Transverse colon (tissue), 4 donors: ENCODE measurements at places on chromosomes 5 and 9.

- H3K27me3 ChIP-seq: no peaks in the 10 kb centered on the region
- no peaks in the 10 kb centered on the region for H3K36me3 ChIP-seq
- no peak overlapping the region for H3K4me3 ChIP-seq
- DNase-seq: no peak
Measured at GRCh38 chr9:130092910-130093309, 39.2 kb downstream of the GPR107 start.

GRCh38 chr5:179766021-179766725, 27.6 kb upstream of the LTC4S start:
- no peak for DNase-seq
- no peaks in the 10 kb centered on the region for H3K27me3 ChIP-seq
- H3K4me3 ChIP-seq: no peak overlapping the region
- H3K27ac ChIP-seq: peak overlapping the region; percentile 18
- peaks cover 31% of the 10 kb centered on the region for H3K36me3 ChIP-seq

DNA sequence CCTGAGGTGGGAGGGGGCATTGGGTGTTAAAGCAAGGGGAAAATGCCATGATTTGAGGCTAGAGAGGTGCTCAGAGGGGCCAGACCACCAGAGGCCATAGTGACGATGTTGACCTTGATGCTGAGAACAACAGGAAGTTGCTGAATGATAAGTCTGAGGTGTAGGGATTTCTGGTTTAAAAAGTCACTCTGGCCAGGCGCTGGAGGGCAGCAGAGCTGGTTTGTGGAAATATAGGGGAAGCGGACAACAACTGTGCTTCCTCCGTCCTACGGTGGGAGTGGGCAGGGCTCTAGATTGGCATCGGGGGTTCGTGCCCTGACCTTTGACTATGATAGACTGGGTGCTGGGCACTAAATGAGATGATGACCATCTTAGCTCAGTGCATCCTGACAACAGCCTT, 44.7 kb downstream of the STOM start:
- DNase-seq: no peak
- no peaks in the 10 kb centered on the region for H3K27me3 ChIP-seq
- H3K4me3 ChIP-seq: no peak overlapping the region
- H3K4me1 ChIP-seq: peaks cover 12% of the 10 kb centered on the region
- H3K36me3 ChIP-seq: peaks cover 9% of the 10 kb centered on the region

DNA sequence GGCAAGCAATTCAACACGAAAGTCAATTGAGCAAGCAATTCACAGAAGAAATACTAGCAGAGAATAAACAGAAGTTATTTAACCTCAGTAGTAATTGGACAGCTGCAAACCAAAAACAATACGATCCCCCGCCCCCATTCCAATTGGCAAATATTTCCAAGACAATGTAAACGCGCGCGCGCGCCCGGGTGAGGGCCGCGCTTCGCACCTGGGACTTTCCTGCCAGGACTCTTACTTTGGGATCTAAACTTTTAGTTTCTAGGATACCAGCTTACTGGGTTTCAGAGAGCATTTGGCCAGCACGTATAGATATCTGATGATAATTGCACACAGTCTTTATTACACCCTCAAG, 8.6 kb downstream of the RUFY1 start:
- H3K27me3 ChIP-seq: no peaks in the 10 kb centered on the region
- peaks cover 20% of the 10 kb centered on the region for H3K4me1 ChIP-seq
- peak overlapping the region; percentile 89 for H3K27ac ChIP-seq

DNA sequence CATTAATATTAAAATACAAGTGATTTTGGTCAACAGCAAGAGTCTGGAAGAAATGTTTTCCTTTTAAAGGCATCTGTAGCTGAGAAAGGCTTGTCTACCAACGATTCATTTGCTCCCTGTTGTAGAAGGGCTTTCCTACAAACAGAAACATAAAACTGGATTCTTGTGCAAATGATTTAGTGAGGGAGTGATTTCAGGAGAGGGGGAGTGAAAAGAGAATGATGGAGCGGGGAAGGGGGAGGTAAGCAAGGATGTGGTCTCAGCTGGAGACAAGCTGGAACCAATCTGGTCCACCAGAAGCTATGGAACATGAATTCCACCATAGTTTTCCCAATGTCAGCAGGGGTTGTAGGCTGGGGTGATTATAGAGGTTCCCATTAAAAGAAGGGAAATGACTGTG, 196.3 kb downstream of the FBXO4 start:
- no peak for DNase-seq
- no peaks in the 10 kb centered on the region for H3K27me3 ChIP-seq
- H3K27ac ChIP-seq: no peak overlapping the region
- H3K36me3 ChIP-seq: no peaks in the 10 kb centered on the region
- no peaks in the 10 kb centered on the region for H3K4me1 ChIP-seq

DNA sequence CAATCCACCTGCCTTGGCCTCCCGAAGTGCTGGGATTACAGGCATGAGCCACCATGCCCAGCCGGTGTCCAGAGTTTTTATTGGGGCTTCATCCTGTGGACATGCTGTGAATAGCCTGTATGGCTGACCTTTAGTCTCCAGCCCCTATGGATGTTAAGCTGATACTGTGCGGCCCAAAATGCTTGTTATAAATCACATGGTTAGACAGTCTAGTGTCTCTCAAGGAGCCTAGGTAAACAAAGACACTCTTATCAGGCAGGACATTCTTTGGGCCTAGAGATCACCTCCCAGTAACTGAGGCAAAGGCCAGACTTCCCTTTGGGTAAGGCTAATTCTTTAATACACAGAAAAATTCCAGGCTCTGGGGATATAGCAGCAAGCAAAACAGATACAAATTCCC, 22.0 kb upstream of the SLC46A2 start:
- H3K27ac ChIP-seq: no peak overlapping the region
- no peak for DNase-seq
- peaks cover 11% of the 10 kb centered on the region for H3K4me1 ChIP-seq
- no peak overlapping the region for H3K4me3 ChIP-seq
- H3K27me3 ChIP-seq: no peaks in the 10 kb centered on the region

DNA sequence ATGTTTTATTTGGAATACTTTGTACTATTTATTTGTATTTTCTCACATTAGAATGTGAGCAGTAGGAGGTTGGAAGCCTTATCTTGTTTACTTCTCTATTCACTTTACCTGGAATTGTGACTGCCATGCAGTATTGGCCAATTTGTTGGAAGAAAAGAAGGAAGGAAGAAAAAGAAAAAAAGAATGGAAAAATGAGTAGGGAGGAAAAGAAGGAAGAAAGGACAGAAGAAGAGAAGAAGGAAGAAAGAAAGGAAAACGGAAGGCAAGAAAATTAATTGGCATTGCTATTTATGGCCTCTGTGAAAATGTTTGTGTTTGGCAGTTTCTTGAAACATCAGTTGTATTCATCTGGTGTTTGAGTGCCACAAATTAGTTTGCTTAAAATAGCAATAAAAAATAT, 575.2 kb upstream of the ZNF608 start:
- H3K27me3 ChIP-seq: no peaks in the 10 kb centered on the region
- H3K27ac ChIP-seq: no peak overlapping the region
- no peak for DNase-seq
- H3K4me1 ChIP-seq: no peaks in the 10 kb centered on the region
- no peaks in the 10 kb centered on the region for H3K36me3 ChIP-seq

DNA sequence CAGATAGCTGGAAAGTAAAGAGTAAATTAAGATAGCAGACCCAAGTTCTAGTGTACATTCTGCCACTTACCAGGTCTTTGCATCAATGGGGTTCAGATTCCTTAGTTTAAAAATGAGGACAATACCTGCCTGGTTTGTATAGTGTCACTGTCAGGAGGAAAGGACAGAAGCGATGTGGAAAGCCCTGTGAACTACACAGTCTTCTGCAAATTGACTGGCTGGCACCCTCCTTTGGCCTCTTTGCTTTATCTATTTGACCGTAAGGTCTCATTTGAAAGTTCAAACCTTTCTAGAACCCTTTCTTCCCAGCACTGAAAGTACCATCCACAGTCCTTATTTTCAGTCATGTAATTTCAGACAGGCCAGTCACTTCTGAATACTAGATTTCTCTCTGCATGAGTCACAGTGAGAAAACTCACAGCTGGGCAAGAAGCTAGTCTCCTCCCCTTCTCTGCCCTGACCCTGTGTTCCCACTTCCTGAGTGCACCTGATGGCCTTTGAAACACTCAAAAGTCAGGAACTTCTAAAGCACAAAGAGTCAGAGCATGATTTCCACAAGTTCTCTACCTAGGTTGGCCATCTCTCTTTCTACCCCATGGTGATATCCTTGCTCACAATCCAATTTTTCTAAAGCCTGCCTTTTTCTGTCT, 91.3 kb upstream of the RASEF start:
- no peaks in the 10 kb centered on the region for H3K4me1 ChIP-seq
- no peak overlapping the region for H3K27ac ChIP-seq
- no peaks in the 10 kb centered on the region for H3K27me3 ChIP-seq
- no peak for DNase-seq

DNA sequence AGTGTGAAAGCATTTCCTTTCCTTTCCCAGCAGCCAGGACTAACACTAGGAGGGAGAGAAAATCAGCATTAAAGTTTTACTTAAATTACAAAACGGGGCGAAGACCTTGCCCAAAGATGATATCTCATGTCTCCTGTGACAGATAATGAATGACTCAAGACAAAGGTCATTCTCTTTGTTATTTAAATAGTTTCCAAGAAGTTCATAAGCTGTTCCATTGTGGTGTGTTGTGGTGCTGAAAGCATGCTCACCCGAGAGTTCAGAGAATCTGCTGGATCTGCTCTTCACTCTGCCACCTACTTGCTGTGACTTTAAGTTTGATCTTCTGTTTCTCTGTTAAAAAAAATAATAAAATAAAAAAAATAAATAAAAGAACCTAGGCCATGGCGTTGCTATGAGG, 265.9 kb upstream of the NR4A3 start:
- no peak for DNase-seq
- no peaks in the 10 kb centered on the region for H3K27me3 ChIP-seq
- H3K4me3 ChIP-seq: no peak overlapping the region

DNA sequence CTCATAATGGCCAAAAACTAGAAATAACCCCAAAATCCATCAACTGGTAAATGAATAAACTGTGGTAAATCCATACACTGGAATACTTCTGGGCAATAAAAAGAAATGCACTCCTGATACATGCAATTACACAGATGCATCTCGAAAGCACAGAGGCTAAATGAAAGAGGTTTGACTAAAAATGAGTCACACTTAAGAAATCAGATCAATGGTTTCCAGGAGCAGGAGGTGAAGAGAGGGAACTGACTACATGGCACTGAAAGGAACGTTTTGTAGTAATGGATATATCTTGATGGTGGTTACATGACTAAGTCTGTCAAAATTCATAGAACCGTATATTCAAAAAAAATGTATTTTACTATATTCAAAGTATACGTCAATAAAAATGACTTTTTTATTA, 42.4 kb downstream of the STRBP start:
- H3K36me3 ChIP-seq: no peaks in the 10 kb centered on the region
- DNase-seq: no peak
- H3K4me1 ChIP-seq: no peaks in the 10 kb centered on the region
- H3K27ac ChIP-seq: no peak overlapping the region
- H3K27me3 ChIP-seq: no peaks in the 10 kb centered on the region
- H3K4me3 ChIP-seq: no peak overlapping the region

GRCh38 chr5:107544476-107544875, 126.3 kb downstream of the EFNA5 start:
- no peak overlapping the region for H3K4me3 ChIP-seq
- no peaks in the 10 kb centered on the region for H3K36me3 ChIP-seq
- H3K4me1 ChIP-seq: peaks cover 11% of the 10 kb centered on the region

- no peaks in the 10 kb centered on the region for H3K36me3 ChIP-seq
- peak overlapping the region; percentile 54 for H3K27ac ChIP-seq
- H3K4me1 ChIP-seq: peaks cover 9% of the 10 kb centered on the region
- no peak for DNase-seq
- no peaks in the 10 kb centered on the region for H3K27me3 ChIP-seq
Measured at GRCh38 chr5:176646049-176646706, 1.1 kb upstream of the TSPAN17 start.

GRCh38 chr5:109335114-109335513, 74.7 kb downstream of the PJA2 start:
- no peak for DNase-seq
- no peaks in the 10 kb centered on the region for H3K27me3 ChIP-seq
- no peaks in the 10 kb centered on the region for H3K36me3 ChIP-seq
- peaks cover 2% of the 10 kb centered on the region for H3K4me1 ChIP-seq
- no peak overlapping the region for H3K27ac ChIP-seq

GRCh38 chr5:128579639-128580038, 41.6 kb upstream of the FBN2 start:
- H3K27ac ChIP-seq: no peak overlapping the region

DNA sequence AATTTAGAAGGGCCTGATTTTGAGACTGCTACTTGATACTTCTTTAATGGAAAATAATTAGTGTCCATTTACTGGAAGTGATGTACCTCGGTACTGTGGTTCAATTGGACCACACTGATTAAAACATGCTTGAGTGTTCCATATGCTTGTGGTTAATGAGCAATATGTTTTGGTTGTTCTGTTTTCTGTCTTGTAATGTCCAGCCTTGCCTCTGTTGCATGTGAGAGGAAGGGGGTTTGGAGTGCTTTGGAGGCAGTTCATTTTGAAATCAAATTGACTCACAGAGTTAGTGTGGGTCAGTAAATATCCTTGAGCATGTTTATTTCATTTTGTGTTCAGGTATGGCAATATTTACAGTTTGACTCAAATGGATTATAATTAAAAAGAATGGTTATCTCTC, 334.4 kb downstream of the ARHGEF28 start:
- H3K27ac ChIP-seq: no peak overlapping the region
- no peaks in the 10 kb centered on the region for H3K36me3 ChIP-seq
- no peaks in the 10 kb centered on the region for H3K27me3 ChIP-seq
- no peak for DNase-seq
- no peaks in the 10 kb centered on the region for H3K4me1 ChIP-seq
- no peak overlapping the region for H3K4me3 ChIP-seq

DNA sequence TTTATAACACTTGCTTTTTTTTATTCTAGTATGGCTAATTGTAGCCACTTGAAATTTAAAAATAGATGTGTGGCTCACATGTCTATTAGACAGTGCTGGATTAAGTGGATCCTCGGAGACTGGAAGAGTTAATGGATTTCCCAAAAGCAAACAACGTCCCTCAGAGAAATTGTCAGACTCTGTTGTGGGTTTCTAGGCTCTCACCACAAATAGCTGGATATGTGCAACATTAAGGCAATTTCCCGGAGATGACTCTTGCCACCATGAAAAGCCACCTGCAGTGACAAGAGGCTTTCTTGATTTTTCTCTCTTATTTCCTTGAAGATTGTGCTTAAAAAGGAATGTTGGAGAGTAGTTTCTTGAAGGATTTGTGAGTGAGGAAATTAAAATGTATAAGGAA, 43.2 kb downstream of the TMEM167A start:
- DNase-seq: no peak
- H3K4me3 ChIP-seq: no peak overlapping the region
- H3K36me3 ChIP-seq: no peaks in the 10 kb centered on the region
- no peaks in the 10 kb centered on the region for H3K27me3 ChIP-seq
- H3K4me1 ChIP-seq: no peaks in the 10 kb centered on the region
- H3K27ac ChIP-seq: no peak overlapping the region

DNA sequence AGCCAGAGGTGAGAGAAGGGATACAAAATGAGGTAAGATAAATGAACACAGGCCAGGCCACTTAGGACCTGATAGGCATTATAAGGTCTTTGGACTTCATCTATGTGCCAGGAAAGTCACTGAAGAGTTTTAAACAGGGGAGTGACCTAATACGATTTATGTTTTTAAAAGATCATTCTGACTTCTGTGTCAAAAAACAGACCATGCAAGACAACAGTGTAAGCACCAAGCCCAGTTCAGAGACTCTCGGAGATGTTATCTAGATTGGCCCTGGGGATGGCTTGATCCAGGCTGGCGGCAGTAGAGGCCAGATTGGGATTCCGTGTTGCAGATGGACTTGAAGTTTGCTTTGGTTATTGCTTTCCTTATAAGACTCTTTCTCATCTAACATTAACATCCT, 43.0 kb upstream of the DPYSL3 start:
- H3K27me3 ChIP-seq: no peaks in the 10 kb centered on the region
- H3K27ac ChIP-seq: peak overlapping the region; percentile 88
- H3K36me3 ChIP-seq: no peaks in the 10 kb centered on the region
- peaks cover 5% of the 10 kb centered on the region for H3K4me1 ChIP-seq
- H3K4me3 ChIP-seq: no peak overlapping the region
- DNase-seq: no peak
